Stimulated activated CD8-positive, alpha-beta memory T cell treated with anti-CD3 and anti-CD28 coated beads, Interleukin-7, amount 100 ng/mL, for 1 hour (primary cell): ENCODE measurements at places on chromosomes 11 and 22.

DNA sequence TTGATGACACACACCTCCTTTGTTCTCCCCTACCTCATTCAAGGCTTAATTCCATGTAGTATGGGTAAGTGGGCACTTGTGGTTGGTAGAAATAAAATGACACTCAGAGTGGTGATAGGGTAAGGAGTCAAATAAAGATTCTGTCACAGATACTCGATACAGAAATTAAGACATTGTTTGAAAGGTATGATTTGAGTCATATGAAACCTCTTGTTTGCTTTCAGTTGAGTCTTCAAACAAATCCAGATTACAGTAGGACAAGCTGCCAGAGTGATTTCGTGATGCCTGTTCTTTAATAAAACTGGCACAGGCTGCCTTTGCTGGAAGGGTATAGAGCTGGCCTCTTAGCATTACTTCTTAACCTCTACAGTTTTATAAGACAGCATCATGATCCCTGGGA, 182.4 kb downstream of the SPON1 start:
- no peak for DNase-seq

DNA sequence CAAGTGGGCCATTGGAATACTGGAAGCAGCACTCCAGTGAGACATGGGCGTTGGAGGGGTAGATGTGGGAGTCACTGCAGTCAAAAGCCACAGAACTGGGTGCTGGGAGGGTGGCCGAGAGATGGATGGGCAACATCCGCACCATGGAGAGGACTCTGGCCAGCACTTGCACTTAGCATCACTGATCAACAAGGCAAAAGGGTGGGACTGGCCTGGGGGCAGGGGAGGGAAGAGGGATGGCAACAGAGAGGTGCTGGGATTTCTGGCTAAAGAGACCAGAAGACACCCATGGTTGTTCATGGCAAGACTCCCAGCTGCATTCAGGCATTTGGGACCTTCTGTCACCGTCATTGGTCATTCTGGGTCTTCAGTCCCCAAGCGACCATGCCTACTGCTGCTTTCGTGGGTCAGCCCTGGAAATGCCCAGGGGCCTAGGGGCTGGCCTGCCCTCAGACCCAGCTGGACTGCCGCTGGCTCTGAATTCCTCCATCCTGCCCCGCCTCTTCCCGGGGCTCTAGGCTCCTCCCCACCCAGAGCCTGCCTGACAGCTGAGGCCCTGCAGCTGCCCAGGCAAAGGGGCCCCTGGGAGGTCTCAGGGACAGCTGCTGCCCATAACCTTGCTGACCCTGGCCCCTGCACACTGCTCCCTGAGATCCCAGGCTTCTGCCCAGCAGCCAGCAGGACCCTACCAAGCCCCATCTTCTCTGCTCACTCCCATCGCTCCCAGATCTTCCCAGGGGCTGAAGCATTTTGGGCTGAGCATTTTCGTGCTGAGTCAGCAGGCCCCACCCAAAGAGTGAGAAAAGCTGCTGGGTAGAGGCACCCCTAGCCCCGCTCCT, 13.0 kb upstream of the CDC42EP2 start:
- no peak for DNase-seq

DNA sequence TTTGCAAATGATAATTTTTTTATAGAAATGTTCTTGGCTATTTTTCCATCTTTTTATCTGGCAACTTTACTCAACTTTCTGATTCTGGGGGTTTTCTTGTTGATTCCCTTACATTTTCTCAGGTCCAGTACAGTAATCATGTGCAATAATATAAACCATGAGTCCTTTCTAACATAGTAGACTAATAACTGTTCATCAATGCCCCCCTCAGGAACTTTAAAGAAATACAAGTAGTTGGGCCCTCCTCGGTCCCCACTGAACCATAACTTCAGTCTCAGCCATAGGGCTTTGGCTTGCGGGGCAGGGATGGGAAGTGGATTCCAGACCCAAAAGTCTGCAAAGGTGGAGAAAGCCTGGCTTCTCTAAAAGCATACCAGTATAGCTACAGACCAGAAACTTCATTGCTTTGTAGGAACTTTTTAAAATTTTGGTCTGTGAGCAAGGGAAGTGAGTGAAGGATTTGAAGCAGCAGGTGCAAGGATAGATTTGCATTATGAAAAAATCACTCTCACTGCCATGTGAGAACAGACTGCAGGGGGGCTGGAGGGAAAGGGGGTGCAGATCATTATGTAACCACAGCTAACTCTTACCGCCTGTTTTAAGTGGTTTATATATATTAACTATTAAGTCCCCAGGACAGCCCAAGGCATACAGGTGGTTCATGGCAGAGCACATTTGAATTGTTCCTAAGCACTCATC, 10.4 kb upstream of the TUB start:
- no peak for DNase-seq

DNA sequence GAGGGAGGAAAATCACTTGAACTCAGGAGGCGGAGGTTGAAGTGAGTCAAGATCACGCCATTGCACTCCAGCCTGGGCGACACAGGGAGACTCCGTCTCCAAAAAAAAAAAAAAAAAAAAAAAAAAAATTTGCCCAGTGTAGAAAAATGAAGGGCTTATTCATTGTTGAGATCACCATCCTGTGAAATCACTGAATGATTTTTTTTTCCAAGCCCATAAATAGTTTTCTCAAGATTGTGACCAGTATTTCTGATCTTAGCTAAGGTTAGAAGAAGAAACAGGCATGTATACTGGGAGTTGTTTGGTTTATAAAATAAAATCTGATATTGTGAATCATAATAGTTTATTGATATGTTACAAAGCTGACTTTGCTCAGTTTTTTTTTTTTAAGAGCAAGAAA, 269.4 kb downstream of the CADM1 start:
- DNase-seq: no peak

DNA sequence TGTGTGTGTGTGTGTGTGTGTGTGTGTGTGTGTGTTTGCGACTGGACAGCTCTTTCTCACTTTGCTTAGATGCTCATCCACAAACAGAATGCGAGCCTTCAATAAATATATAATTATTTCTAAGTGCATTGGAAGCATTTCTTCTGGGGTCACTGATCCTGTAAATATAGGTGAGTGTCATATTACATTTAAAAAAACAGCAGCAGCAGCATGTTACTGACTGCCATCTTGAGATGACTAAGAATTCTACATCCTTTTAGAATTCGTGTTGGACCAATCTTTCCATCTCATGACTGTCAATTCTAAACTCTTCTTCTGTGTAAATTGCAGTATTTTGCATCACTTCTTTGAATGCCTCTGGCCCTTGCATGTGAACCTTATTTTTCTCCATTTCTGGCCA, 238.0 kb upstream of the DDI1 start:
- DNase-seq: no peak

- DNase-seq: no peak
These were observed 92.0 kb downstream of the ZC3H12C start for GRCh38 chr11:110185121-110185591.

- DNase-seq: no peak
These were observed 120.7 kb downstream of the MPPED1 start for GRCh38 chr22:43532301-43533155.

- DNase-seq: no peak
These were observed 218.8 kb downstream of the CTTN start for GRCh38 chr11:70616938-70617654.

DNA sequence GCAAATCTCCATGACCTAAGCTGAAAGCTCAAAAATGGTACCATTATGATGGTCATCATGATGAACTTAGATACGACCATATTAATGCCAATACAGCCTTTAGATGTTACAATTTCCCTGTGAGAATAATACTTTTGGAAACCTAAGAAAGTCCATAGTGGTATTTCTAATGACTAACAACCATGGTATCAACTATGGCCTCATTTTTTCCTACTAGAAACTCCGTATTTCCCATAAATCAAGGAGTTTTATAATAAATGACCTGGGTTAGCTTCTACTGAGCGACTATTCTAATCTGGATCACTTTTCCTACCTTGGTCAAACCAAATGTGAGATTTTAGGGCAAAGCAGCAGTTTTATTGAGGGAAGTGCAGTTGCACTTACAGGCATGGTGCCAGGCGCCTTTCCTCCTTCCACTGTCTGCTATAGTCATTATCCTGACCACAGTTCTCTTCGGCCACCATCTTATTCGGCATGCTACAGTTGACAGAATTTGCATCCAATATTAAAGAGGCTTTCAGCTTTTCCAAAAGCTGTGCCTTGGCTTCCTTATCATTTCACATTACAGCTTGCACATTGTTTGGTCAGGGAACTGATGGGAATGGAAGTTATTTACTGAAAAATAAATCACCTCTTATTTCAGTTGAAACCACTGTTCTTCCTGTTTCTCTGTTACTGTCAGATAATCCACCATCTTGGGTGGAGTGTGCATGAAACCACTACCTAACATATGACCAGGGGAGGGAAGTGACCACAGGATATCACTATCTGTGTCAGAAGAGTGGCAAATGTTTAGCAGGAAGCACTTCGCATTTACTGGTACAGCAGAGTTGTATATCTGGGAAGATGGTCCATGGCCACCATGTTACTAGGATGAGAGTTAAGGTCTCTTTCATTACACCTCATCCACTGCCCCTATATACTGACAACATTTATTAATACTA, 74.5 kb upstream of the PICALM start:
- DNase-seq: no peak

DNA sequence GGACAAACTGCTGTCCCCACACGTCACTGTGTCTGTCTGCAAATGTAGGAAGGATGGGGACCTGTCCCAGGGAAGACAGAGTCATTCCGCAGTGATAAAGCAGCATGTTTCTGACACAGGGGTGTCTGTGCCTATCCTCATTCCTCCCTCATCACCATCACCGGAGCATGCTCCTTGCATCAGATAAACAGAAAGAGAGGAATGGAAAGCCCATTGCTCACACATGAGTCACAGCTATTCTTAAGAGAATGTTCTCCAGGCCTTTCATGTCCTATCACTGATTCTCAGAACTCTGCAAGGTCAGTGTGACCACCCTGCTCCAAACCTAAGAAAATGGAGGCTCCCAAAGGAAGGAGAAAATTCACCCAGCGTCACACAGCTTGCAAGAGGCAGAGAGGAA, 38.9 kb downstream of the ZNF195 start:
- DNase-seq: no peak

DNA sequence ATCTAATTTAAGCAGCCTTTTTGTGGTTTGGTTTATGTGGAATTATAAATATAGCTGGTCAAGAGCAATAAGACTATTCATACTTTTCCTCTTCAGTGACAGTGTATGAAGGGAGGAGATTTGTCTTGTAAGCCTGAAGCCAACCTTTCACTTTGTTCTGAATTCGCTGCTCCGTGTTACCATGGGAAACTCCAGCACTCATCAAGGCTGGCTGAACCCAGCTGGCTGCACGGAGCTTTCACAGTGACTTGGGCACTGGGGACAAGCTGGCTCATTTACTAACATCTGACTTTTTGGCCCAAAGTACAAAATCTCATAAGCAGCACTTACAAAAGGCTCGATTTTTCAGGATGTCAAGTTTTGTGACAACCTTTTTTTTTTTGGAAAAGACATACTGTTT, 120.4 kb upstream of the GRIA4 start:
- no peak for DNase-seq

- no peak for DNase-seq
These were observed 11.7 kb upstream of the MPEG1 start for GRCh38 chr11:59224351-59224928.

DNA sequence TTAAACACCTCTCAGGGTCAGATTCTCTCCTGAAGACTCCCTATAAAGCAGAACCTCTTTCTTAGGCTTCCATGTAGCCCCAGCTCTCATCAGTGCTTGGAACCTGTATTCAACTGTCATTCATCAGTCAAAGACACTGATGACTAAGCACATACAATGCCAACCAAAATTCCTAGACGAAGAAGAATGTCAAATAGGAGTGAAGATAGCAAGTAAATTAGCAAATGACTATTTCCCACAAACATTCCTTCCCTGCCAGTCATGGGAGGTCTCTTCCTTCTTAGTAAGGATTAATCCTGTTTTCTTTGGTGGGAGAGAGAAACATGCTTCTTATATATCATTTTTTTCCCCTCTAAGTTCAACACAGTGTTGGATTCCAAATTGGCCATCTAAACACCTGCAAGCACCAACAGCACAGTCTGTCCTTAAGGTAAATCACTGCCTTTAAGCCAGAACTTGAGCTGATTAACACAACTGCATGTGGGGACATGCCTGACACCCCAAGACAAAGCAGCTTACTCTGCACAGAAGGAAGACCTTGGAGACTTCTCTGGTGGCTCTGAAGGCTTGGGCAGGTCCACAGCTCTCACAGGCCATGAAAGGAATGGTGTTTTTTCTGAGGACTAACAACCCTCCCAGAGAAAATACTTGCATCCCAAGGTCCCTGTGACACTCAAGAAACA, 47.5 kb upstream of the ME3 start:
- DNase-seq: no peak

- DNase-seq: no peak
These were observed 25.1 kb upstream of the PLAAT3 start for GRCh38 chr11:63639199-63639832.

- DNase-seq: no peak
These were observed 310.8 kb upstream of the SORL1-AS1 start for GRCh38 chr11:121763526-121763925.

- DNase-seq: no peak
These were observed 15.5 kb downstream of the OR6Q1 start for GRCh38 chr11:58046231-58046630.

DNA sequence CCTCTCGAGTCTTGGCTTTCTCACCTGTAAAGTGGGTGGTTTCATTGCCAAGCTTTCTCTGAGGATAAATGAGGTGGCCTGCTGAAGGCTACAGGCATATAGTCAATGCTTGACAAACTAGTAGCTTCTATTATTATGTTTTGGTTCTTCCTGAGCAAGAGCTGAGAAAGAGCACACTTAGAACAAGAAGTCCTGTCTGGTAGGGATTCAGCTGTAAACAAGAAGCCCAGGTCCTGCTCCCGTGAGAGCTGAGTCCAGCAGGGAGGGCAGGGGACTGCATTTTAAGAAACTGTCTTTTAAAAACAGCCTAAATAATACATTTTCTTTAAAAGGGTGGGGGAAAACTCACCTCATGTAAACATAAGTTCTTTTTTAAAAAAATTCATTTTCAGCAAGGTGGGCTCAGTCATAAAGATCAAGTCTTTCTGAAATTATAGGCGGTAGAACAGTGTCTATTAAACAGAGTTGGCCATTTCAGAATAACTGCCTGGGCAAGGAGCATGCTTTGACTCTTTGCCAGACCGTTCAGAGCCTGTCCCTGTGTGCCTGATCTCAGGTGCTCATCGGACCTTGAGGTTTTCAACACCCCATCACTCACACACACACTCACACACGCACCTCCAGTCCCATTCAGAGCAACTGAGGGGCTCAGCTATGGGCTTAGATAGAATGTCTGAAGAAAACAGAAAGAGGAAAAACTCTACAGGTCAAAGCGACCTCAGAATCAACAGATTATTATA, 29.2 kb upstream of the MYO18B start:
- no peak for DNase-seq

- DNase-seq: no peak
These were observed 13.0 kb upstream of the MYEOV start for GRCh38 chr11:69280994-69281393.
